ENCODE measurements at places on chromosomes 4 and X.
A peak's percentile ranks its signal among the peaks of the same experiment; 100 is the strongest.

GRCh38 chrX:40097504-40098263, at the start of gene BCOR:
Gene BCOR, minus strand, starts transcription at chrX:40097958. Its CDS starts 20,029 bp downstream, at chrX:40077929.
- DNase-seq = peak; percentile 75

DNA sequence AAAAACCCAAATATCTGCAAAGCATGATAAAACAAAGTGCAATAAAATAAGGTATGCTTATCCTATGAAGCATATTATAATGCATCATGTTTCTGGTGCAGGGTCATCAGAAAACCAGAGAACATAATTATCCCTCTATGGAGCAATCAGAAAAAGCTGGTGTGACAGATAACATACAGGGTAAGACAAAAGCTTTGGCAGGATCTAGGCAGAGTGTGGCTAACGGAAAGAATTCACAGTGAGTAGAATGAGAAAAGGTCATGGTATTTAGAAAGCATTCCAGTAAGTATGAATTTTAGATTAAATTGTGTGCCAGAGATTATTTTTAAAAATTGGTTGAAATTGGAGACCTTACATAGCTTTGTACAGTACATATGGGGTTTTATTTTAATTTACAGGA, 29.0 kb upstream of the UGT2B4 start:
- DNase-seq = no peak

- peak; percentile 51 for DNase-seq
Measured at GRCh38 chrX:141439651-141440050, 144.9 kb downstream of the SPANXA1 start.

DNA sequence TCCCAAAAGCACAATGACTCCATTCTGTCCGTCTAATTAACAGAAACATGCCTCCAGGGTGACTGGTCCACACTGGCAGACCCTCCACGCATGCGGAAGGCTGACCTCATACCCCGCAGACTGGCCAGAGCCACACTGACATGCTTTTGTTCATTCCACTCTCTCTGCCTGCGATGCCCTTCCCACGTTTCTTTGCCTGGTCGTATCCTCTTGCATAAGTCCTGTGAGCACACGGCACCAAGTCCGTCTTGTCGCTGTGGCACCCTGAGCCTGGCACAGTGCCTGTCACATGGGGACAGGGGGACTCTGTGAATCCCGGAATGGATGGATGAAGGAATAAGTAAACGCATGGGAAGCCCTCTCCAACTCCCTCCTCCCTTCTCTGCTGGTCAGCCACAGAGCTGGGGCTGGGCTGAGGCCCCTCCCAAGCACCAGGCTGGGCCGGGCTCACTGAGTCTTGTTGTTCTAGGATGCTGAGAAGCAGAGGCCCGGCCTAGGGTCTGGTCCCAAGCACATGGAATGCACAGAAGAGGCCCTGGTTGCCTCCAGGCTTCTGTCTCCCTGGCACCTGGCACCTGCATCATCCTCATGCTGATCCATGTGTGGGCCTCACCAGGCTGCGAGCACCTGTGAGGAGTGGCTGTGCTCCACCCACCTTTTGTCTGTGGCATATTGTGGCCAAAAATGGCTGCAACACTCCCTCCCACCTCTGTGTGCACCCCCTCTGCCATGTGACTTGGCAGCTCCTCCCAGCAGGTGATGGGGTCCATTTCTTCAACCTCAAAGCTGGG, 38.9 kb upstream of the C4orf50 start:
- DNase-seq = no peak

- no peak for DNase-seq
Measured at GRCh38 chr4:41104155-41104554, 110.2 kb downstream of the APBB2 start.

DNA sequence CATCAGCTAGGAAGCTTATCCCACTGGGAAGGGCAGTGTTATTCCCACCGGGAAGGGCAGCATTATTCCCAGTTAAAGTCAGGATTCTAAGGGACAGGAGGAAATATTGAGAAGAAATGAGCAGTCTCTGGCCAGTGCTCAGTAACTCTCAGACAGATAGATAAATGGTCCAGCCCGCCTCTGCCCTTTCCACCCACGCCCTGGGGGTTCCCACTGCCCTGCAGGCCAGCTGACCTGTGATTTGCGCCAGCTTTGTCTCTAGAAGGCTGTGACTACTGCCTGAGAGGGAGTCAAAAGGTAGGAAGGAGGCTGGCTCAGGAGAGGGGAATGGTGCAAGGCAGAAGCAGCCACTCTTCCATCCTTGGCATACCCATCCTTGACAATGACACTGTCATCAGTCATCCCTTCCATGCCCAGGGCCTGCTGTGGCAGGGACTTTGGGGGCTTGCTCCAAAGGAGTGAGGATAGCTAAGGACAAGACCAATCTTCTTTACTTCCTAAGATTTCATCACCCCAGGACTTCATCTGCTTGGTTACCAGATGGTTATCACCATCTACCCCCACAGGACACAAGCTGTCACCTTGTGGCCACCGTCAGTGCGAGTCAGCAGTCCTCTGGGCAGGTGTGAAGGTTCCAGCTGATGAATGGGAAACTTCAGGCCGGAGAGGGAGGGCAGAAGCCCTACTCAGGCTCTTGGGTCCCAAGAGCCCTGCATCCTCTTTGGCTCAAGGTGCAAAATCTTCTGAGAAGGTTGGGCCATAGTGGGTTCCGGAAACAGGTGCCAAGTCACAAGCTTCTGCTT, 49.5 kb downstream of the SEPSECS start:
- no peak for DNase-seq

All from fibroblast of gingiva (primary cell).